ENCODE measurements at places on chromosomes 3 and 15.

DNA sequence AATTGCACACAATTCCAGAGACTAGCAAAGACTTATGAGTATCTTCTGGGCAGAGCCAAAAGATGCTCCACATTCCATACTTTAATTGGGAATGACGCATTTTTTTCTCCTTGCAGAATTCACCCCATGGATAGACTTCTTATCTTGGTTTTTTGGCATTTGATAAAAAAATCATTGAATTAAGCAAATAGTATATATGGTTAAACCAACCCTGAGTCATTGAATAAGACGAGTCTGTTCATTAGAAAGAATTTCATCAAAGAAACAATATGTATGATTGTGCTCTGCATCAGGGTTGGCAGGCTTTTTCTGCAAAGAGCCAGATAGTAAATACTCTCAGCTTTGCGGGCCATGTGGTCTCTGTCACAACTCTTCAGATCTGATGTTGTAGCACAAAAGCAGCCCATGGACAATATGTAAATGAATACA lies 9.2 kb upstream of the PDZRN3 start:
- H3K4me3 ChIP-seq: no peak overlapping the region
- no peaks in the 10 kb centered on the region for H3K36me3 ChIP-seq
- no peaks in the 10 kb centered on the region for H3K4me1 ChIP-seq
- no peak overlapping the region for H3K27ac ChIP-seq

- peaks cover 27% of the 10 kb centered on the region for H3K4me1 ChIP-seq
- H3K36me3 ChIP-seq: peaks cover 1% of the 10 kb centered on the region
- DNase-seq: no peak
- peak overlapping the region; percentile 2 for H3K4me3 ChIP-seq
Measured at GRCh38 chr3:177427540-177427939, 230.3 kb upstream of the TBL1XR1 start.

- H3K27me3 ChIP-seq: no peaks in the 10 kb centered on the region
- H3K4me1 ChIP-seq: peaks cover 7% of the 10 kb centered on the region
- no peak overlapping the region for H3K4me3 ChIP-seq
- no peaks in the 10 kb centered on the region for H3K36me3 ChIP-seq
- DNase-seq: no peak
Measured at GRCh38 chr3:193040836-193041672, 123.4 kb upstream of the MB21D2 start.

GRCh38 chr3:177515786-177516157 lies 318.5 kb upstream of the TBL1XR1 start:
- H3K27ac ChIP-seq: no peak overlapping the region
- no peaks in the 10 kb centered on the region for H3K4me1 ChIP-seq
- no peak for DNase-seq
- H3K27me3 ChIP-seq: no peaks in the 10 kb centered on the region
- no peaks in the 10 kb centered on the region for H3K36me3 ChIP-seq

GRCh38 chr3:62119139-62119538 lies 254.2 kb downstream of the FEZF2 start:
- DNase-seq: no peak
- H3K4me3 ChIP-seq: no peak overlapping the region
- H3K27ac ChIP-seq: no peak overlapping the region

DNA sequence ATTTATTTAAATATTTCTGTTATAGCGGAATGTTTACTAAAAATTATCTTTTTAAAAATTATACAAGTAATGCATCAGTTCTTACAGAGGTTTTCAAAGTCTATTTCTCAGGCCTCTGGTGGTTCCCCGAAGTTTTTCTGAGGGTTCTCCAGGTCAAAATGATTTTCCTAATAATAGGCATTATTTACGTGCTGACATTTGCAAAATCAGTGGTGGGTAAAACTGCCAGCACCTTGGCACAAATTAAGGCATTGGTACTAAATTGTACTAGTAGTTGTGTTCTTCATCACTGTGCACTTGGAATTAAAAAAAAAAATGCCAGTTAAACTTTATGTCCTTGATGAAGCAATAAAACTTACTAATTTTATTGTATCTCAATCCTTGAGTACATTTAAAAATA lies 9.5 kb downstream of the PIAS1 start:
- no peak for DNase-seq
- H3K27ac ChIP-seq: no peak overlapping the region
- H3K36me3 ChIP-seq: peaks cover 11% of the 10 kb centered on the region
- no peaks in the 10 kb centered on the region for H3K27me3 ChIP-seq

GRCh38 chr3:39193391-39193790 lies 996 bp upstream of the XIRP1 start:
- no peak overlapping the region for H3K27ac ChIP-seq
- no peak overlapping the region for H3K4me3 ChIP-seq
- H3K4me1 ChIP-seq: peaks cover 2% of the 10 kb centered on the region
- peaks cover 32% of the 10 kb centered on the region for H3K27me3 ChIP-seq
- no peak for DNase-seq
- H3K36me3 ChIP-seq: no peaks in the 10 kb centered on the region

GRCh38 chr3:21067031-21067813 lies 683.8 kb downstream of the ZNF385D start:
- no peaks in the 10 kb centered on the region for H3K36me3 ChIP-seq
- DNase-seq: no peak
- H3K27ac ChIP-seq: no peak overlapping the region

GRCh38 chr15:53072077-53072476 lies 281.9 kb upstream of the ONECUT1 start:
- no peaks in the 10 kb centered on the region for H3K36me3 ChIP-seq
- DNase-seq: peak; percentile 47
- H3K27me3 ChIP-seq: no peaks in the 10 kb centered on the region
- no peak overlapping the region for H3K27ac ChIP-seq

GRCh38 chr15:70487387-70487740 lies 276.0 kb downstream of the UACA start:
- peaks cover 92% of the 10 kb centered on the region for H3K27me3 ChIP-seq
- no peaks in the 10 kb centered on the region for H3K36me3 ChIP-seq
- no peak for DNase-seq

- no peaks in the 10 kb centered on the region for H3K36me3 ChIP-seq
- DNase-seq: no peak
- H3K4me1 ChIP-seq: no peaks in the 10 kb centered on the region
- no peaks in the 10 kb centered on the region for H3K27me3 ChIP-seq
- H3K27ac ChIP-seq: no peak overlapping the region
Measured at GRCh38 chr15:53549697-53550305, 209.7 kb downstream of the WDR72 start.

DNA sequence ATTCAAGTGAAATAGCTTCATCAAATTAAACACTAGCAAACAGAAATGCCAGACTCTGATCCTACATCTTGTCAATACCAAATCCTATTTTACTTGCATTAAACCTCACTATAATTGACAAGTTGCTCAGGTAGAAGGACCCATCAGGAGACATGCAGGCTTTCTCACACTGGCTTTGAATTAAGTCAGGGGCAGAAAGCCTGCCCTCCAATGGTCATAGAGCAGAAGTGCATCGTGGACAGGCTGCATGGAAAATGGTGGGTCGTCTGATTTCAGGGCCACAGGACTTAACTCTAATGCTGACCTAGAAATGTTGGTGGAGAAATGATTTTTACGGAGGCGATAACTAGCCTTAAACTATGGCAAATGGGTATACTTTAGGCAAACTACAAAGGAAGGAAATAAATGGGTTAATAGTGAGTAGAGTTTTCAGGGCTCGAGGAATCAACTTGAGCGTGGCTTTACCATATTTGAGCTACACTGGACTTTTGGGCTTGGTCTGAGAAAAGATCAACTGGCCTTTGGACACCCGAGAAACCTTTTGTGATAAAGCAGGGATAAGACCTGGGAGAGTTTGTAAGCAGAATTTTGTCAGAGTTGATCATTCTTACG lies 283.9 kb downstream of the GRM7 start:
- no peaks in the 10 kb centered on the region for H3K27me3 ChIP-seq
- DNase-seq: no peak
- H3K4me1 ChIP-seq: no peaks in the 10 kb centered on the region

- H3K27me3 ChIP-seq: no peaks in the 10 kb centered on the region
- no peak overlapping the region for H3K4me3 ChIP-seq
- no peak for DNase-seq
- peaks cover 34% of the 10 kb centered on the region for H3K36me3 ChIP-seq
- no peak overlapping the region for H3K27ac ChIP-seq
- no peaks in the 10 kb centered on the region for H3K4me1 ChIP-seq
Measured at GRCh38 chr3:49998326-49998725, 58.4 kb downstream of the RBM6 start.

DNA sequence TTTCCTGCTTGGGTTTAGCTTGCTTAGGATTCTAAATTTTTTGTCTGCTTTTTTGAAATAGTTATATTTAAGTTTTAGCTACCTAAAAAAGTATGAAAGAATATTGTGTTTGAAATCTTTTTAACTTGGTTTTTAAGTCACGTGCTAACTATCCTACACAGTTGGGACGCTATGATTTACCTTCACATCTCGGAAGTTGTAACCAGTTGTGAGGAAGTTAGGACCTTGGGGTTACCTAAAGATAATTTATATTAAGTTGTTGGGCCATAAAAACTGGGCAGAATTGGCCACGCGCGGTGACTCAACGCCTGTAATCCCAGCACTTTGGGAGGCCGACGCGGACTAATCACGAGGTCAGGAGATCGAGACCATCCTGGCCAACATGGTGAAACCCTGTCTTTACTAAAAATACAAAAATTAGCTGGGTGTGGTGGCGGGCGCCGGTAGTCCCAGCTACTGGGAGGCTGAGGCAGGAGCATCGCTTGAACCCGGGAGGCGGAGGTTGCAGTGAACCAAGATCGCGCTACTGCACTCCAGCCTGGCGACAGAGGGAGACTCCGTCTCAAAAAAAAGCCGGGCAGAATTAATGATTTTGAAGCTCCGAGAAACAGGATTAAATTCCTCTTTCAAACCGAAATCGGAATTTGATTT lies 1.0 kb downstream of the ZFAND6 start:
- no peaks in the 10 kb centered on the region for H3K27me3 ChIP-seq
- peaks cover 41% of the 10 kb centered on the region for H3K4me1 ChIP-seq
- peak overlapping the region; percentile 96 for H3K27ac ChIP-seq
- peak overlapping the region; percentile 82 for H3K4me3 ChIP-seq
- H3K36me3 ChIP-seq: peaks cover 4% of the 10 kb centered on the region
- DNase-seq: peak; percentile 43

DNA sequence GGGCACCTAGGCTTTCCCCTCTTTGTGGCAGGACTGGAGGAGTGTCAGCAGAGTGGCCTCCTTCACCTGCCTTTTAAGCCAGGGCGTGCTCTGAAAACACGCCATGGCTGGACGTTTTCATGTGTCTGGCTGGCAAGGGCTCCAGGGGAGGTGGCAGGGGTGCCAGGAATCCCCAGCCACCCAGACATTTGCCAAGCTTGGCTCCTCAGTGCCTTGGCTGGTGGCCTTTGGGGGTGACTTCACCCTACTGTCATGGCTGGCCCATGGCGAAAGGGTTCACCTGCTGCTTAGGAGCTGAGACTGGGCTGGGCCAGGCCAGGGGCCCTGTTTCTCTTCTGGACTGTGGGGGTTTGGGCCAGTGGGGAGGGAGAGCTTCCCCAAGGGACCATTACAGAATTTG lies 17.6 kb downstream of the KLF13 start:
- H3K4me1 ChIP-seq: peaks cover 100% of the 10 kb centered on the region
- H3K4me3 ChIP-seq: peak overlapping the region; percentile 85
- DNase-seq: no peak
- H3K36me3 ChIP-seq: peaks cover 49% of the 10 kb centered on the region
